Endothelial cell of umbilical vein (primary cell): ENCODE measurements at places on chromosomes 3 and 15. TPM values are rescaled to one million over a fixed set of nuclear protein-coding genes. Genes with fewer than 3 reads are reported as not detected.

GRM7 gene
- not detected in 2 replicates for total RNA-seq

CLRN1 gene
- not detected in 2 replicates for total RNA-seq

SNX33 gene
- total RNA-seq = 10.6 and 12.6 TPM in 2 replicates

WDR49 gene
- 0.28 TPM in 1 of 2 replicates, not detected in the other for total RNA-seq

HCLS1 gene
- total RNA-seq = 63.5 and 68.5 TPM in 2 replicates

C3orf18 gene
- 1.7 and 2.6 TPM in 2 replicates for total RNA-seq

FAM3D gene
- not detected in 2 replicates for total RNA-seq

LRTM1 gene
- total RNA-seq = not detected in 2 replicates

PLS1 gene
- total RNA-seq = 1.3 and 2.9 TPM in 2 replicates

OCA2 gene
- not detected in 2 replicates for total RNA-seq
